ENCODE measurements at places on chromosomes 1 and 21.

GRCh38 chr1:31000301-31000700 is 65.2 kb downstream of the PUM1 start:
- no peak for DNase-seq

- DNase-seq: no peak
These were observed 6.3 kb upstream of the OLFML3 start for GRCh38 chr1:113972954-113973353.

GRCh38 chr1:187517546-187517945 is 688.8 kb downstream of the PLA2G4A start:
- no peak for DNase-seq

- no peak for DNase-seq
These were observed 43.4 kb upstream of the RHOU start for GRCh38 chr1:228691926-228692325.

- peak; percentile 4 for DNase-seq
These were observed 1.7 kb downstream of the TSPEAR start for GRCh38 chr21:44709426-44710293.

- no peak for DNase-seq
These were observed 120.8 kb upstream of the GADD45A start for GRCh38 chr1:67564193-67564592.

GRCh38 chr1:65577278-65577677 is 156.8 kb downstream of the LEPR start:
- DNase-seq: no peak

DNA sequence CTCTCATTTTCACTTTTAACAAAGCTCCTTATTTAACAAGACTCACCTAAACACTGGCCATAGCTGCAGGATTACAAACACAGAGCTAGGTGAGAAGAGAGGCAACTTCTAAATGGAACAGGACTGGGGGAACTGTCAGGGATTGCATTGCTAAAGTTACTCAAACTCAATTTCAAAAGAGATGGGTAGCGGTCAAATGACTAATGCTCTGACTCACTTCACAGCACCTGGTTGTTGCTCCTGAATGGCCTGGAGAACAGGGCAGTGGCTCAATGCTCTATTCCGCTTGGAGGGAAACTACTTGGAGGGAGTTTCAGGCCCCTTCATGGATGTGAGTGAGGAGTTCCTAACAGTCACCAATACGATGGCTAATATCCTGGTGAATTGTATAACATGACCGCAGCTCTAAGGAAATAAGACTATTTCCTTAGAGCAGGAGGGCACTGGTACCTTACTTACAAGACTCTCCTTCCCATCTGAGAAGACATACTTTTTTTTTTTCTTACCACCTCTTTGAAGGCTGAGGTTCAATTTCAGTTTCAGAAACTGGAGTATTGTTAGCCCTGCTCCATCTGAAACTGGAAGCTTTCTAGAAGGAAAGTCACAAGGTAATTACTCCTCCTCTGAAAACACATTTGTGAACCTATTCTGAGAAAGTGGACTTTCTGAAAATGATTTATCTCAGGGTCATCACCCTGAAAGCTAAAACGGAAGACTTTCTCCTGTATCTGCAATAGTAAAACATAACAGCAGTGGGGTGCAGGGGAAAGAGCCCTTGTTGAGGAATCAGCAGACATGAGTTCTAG is 9.5 kb downstream of the DPT start:
- no peak for DNase-seq

- peak; percentile 34 for DNase-seq
These were observed 5.9 kb downstream of the GNAT2 start for GRCh38 chr1:109613361-109614147.

GRCh38 chr1:86489242-86489878 is 20.6 kb downstream of the CLCA1 start:
- no peak for DNase-seq

GRCh38 chr1:184532199-184532598 is 145.4 kb downstream of the C1orf21 start:
- DNase-seq: no peak

DNA sequence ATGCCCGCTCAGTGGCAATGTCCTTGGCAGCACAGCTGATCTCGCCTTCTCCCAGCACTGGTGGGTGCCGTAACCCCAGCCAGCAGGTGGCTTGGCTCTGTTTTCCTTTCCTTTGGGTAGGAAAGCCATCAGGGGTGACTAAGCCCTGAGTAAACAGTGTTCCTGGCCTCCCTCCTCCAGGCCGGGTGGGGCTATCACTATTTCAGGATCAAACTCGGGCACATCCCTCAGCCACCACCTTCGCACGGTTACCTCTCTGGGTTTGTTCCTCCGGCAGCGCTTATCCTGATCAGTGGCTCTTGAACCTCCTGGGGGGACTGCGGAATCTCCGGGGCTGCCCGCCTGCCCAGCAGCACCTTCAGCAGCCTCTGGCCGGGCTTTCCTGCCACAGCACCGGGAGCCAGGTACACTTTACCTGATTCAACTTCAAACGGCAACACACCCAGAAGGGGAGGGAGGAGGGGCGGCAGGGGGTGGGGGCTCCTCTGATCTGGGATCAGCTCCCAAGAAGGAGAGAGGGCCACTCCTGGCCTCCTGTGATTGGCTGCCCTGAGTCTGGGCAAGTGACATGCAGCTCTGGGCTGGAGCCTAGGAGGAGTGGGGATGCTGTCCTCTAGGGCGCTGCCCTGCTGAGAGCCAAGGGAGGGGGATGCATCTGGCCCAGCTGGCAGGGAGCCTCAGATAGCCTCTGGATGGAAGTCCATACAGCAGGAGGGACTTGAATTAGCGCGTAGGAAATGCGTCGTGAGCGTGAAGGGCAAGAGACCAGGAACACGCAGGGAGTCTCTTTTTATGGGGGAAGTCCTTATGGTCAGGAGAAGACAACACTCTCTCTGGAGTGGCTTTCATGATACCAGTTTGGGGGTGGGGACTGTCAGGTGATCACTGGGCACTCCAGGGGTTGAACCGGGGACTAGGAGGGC is at the start of gene ASCL5:
Gene ASCL5 (minus strand): TSS at position 353 of the 923 bp plus-strand sequence. CDS start 11,812 bp downstream, outside the sequence.
- DNase-seq: no peak

GRCh38 chr1:58618303-58618702 is 41.3 kb upstream of the TACSTD2 start:
- peak; percentile 91 for DNase-seq

DNA sequence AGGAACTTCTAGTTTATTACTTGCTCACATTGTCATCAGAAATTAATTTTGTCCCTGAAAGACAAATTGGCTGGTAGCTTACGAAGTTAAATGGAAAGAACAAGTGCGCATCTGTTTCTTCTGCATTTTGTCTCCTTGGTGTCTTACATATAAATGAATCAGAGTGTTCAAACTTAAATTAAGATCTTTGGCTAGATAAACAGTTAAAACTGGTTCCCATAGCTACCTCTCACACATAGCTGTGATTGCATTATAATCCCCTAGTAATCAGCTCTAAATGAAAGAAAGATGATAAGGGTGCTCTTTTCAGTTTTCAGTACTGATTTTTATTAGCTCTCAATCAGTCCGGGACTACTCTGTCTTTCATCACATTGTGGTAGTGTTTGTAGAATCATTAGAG is 124.2 kb upstream of the LMO4 start:
- DNase-seq: no peak

GRCh38 chr1:207646944-207647579 is 2.1 kb downstream of the CR1L start:
- DNase-seq: no peak

DNA sequence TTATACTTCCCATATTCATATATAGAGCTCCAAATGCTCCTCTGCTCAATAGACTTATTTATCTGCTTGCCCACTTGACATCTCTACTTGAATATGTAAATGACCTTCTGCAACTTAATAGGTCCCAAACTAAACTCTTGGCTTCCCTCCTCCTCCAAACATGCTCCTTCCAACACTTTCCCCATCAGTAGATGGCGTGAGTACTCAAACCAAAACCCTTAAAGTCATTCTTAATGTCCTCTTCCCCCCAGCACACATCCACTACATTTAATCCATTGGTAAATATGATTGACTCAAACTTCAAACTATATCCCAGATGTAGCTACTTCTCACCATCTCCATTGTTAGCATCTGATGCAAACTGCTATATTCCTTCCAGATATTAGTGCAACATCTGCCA is 48.5 kb upstream of the PBX1 start:
- DNase-seq: no peak

- no peak for DNase-seq
These were observed 71.5 kb upstream of the PTGFR start for GRCh38 chr1:78419309-78419708.

GRCh38 chr1:211630236-211631081 is 45.0 kb downstream of the NEK2 start:
- DNase-seq: no peak

GRCh38 chr1:85462931-85463649 is 1.9 kb downstream of the DDAH1 start:
- no peak for DNase-seq

- DNase-seq: no peak
These were observed 114.2 kb downstream of the ADGRL4 start for GRCh38 chr1:78892260-78892840.

- DNase-seq: peak; percentile 55
These were observed at the start of gene USP21 for GRCh38 chr1:161159087-161159912. Gene USP21 (plus strand): TSS chr1:161159500. CDS start chr1:161160641, 1,141 bp downstream.

DNA sequence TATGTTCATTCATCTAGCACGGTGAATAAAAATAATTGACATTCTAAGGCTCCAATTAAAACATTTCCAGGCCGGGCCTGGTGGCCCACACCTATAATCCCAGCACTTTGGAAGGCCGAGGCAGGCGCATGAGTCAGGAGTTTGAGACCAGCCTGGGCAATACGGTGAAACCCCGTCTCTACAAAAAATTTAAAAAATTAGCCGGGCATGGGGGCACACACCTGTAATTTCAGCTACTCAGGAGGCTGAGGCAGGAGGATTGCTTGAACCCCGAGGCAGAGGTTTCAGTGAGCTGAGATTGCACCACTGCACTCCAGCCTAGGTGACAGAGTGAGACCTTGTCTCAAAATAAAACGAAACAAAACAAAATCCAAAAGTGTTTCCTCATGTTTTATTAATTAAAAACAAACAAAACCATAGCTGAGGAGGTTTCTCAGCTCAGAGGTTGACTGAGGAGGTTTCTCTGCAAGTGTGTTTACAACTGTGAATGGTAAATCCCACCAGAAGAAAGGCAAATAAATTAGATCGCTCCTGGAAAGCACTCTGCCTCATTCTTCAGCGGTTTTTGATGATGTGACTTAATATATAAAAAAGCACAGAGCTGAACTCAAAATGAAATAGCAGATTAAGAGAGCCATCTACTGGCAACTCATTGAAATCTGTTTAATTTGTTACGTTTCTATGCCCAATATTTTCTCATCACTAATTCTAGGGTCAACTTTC is 37.7 kb upstream of the ATG4C start:
- no peak for DNase-seq

DNA sequence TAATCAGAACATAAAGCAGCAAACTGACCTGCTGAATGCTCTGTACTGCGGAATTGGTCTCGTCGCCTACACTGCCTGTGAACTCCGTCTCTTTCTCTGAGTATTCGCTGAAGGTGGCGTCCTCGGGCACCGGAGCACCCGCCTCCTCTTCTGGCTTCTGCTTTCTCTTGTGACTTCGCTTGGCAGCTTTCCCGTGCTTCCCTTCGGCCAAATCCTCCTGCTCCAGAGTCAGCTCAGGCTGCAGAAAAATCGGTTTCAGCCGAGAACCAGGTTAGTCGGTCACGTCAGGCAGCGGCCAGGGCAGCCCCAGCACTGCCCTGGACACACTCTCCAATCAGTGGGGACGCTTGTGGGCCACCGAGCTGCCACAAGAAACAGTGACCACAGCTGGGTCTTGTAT is 35.8 kb upstream of the RIPK4 start:
- DNase-seq: no peak

DNA sequence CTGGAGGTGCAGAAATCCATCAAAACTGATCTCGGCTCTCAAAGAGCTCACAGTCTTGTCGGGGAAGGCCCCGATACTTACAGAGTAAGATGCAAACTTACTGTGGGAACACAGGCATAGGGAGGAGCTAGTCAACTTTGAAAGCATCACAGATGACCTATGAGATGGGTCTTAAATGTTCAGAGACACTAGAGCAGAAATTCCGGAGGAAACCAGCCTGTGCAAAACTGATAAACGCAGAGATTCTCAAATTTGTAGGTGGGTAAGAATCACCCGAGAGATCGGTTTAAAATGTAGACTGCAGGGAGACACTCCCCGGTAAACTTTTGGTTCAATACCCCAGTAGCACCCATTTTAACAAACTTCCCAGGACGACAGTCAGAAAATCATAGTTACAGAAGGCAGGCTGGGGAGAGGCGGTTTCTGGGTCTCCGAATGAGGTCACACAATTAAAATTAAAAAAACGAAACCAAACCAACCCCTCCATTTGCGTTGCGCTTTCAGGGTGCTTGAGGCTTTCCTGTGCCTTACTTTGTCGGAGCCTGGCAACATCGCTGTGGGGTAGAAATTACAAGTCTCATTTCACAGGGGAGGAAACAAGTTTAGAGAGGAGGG is 755 bp upstream of the THRAP3 start:
- DNase-seq: no peak

DNA sequence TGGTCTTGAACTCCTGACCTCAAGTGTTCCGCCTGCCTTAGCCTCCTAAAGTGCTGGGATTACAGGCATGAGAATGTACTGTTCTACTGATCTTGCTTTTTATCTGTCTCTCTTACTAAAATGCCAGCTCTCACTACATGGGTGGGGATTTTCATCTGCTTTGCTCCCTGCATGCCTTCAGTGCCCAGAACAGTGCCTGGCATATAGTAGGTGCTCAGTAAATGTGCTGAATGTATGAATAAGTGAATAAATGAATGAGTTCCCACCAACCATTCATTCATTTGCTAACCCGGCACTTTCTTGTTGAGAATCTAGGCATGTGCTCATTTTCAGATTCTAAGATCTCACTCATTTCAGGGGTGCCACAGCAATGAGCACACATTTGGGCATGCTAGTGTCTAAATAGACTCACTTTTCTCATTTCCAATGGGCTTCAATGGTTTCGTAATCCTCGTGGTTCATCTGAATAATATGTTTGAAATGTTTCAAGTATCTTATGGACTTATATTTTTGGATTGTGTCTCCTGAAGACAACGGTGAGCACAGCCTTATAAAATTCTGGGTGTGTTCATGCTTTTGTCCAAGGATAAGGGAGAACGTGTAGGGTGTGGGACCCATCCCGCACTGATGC is 7.6 kb downstream of the DHRS3 start:
- DNase-seq: no peak

GRCh38 chr1:19203440-19203839 is 6.6 kb downstream of the UBR4 start:
- no peak for DNase-seq

DNA sequence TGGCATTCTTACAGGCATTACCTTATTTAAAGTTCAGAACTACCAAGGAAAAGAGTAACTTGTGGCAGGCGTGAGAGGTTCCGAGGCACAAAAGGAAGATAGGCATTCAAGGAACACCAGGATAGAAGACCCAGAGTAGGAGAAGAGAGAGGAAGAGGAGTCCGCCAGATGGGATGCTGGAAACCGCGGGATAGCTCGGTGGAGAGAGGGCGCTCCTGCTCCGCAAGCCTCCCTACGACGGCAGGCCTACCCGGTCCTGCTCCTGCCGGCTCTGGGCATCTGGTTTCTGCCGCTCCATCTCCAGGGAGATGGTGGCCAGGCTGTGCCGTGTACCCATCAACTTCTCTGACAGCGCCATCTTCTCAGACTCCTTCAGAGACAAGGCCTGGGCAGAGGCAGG is 5.4 kb upstream of the NBPF1 start:
- DNase-seq: no peak

GRCh38 chr1:37776946-37777516 is 12.1 kb upstream of the EPHA10 start:
- no peak for DNase-seq

Data from non-pigmented ciliary epithelial cell (primary cell).